ENCODE measurements at places on chromosomes 6 and 20.

- DNase-seq = no peak
These were observed 179.4 kb upstream of the JAG1 start for GRCh38 chr20:10853176-10853575.

DNA sequence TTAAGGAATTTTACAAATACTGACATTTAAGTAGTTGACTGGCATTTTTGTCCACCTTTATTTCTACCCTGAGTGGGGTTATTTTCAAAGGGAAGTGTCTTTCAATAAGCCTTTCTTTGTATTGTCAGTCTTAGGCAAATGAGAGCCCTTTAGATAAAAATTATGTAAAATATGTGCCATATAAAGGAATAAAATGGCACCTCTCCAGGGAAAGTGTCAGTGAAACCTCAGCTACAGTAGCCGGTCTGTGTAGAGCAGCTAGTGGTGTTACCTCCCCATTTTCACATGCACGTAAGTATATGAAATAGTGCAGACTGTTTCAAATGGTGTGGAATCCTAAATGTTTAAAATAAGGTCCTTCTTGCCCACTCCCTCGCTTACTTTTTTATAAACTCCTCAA is 5.0 kb downstream of the FAM217B start:
- no peak for DNase-seq

GRCh38 chr6:118318648-118319047 is 229.4 kb upstream of the PLN start:
- DNase-seq = no peak

DNA sequence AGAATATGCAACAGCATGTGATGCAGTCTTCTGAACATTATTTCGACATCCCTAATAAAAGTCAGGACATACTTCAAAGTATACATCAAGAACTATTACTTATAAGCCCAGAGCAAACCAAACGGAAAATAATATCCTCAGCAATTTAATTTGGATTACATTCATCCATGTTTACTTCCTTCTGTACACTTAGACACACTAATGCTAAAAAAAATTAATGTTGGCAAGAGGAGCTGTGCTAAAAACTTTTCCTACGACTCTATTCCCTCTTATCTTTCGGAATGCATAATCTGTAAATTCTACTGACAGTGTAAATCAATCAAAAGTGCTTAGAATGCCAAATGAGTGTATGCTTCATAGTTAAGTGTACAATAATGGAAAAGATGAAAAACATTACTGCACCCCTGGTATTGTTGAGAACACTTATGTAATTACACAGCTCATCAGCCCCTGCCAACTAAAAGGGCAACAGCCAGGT is 301.2 kb upstream of the HSF2 start:
- no peak for DNase-seq
